HEK293T (cell line): ENCODE measurements at places on chromosomes 12 and 14.

DNA sequence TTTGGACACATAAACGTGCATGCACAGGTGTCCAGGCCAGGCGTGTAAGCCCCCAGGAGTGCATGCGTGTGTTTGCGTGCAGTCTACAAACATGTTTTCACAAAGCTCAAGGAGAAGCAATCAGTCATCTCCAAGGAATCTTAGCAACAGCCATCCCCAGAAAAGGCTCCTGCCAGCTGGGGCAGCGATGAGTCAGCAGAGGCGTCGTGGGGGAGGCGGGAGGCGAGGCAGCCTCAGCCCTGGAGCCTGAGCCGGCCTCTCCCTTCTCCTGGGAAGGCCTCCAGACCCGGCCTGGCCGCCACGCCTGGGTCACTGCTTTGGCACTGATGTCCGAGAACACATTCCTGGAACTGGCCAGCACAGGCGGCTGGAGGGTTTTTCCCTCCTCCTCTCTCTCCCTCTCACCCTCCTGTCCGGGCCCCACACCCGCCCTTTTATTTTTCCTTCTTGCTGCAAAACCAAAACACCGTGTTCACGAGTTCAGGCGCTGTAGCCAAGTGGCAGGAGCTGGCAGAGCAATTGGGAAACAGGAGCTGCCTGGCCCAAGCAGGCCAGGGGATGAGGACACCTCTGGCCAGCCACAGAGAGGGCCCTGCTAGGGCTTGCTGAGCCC is 92.7 kb downstream of the LRRC74A start:
- DNase-seq, result peak; percentile 69

DNA sequence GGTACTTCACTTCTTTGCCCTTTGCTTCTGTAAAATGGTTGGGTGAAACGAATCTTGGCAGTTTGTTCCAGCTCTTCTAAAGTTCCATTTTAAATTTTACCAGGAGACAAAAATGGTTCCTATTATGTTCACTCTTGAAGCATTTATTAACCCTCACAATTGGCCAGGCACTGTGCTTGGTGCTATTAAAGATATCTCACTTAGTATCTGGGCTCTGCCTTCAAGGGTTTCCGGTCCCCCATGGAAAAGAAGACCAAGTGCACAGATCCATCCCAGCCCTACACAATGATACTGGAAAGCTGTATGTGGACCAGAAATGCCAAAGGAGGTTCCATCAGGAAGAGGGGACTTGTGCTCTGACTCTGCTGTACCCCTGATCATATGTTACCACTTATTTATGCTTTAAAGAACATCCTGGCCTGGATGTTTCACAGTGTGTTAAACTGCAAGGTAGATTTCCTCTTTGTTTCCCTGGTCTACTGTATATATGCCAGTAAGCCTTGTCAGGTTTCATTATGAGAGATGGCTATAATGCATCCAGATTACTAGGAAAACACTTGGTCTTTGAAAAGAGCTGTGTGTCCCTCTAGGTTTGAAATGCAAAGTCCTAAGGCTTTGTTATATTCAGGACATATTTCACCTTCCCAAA is 154.8 kb downstream of the PRKCH start:
- DNase-seq, result no peak

GRCh38 chr12:126668961-126669360 is 1598.0 kb upstream of the TMEM132C start:
- no peak for DNase-seq

- no peak for DNase-seq
These were observed 47.9 kb upstream of the TUNAR start for GRCh38 chr14:95828649-95829265.

- DNase-seq, result peak; percentile 41
These were observed 53.4 kb upstream of the ANO4 start for GRCh38 chr12:100741084-100741711.

DNA sequence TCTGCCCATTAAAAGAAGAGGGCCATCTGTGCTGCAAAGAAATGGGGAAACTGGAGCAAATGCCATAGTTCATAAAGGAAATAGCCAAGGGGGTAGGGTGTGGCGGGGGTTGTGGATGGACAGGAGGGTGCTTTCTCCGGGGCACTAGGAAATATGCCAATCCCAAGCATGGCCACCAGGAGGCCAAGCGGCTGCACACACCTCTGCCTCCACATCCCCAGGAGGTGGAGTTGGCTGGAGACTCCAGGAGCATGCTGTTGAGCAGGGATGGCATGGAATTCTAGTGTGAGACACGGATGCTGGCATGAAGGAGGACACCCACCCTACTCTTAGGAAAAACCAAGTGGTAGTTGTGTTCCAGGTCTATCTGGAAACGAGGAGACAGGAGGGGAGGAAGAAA is 25.2 kb downstream of the NID2 start:
- DNase-seq, result peak; percentile 78

- DNase-seq, result peak; percentile 47
These were observed 149.0 kb upstream of the PRMT8 start for GRCh38 chr12:3342051-3342450.

DNA sequence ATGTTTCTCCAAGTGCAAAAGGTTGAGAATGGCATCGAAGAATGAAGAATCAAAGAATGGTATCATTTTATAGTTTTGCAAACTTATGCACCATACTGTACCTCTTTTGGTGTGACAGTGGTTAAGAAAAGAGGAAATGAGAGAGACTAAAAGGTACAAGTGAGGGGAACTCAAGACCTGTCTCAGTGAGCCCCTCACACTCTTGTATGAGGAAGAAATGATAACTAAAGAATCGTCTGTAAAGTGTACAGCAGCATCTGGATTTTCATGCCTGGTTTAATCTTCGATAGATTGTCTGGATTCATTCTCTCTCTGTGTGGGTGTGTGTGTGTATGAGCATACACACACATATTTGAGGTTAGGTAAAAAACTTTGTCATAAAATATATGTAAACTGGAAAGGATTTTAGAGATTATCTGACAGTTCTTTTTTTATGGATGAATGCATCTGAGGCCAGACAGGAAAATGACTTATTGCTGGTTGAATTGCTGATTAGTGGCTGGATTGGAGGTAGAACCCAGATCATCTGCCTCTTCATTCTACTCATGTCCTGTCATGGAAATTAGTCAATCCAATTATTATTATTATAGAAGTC is 16.0 kb upstream of the SLC38A2 start:
- no peak for DNase-seq

GRCh38 chr14:47949006-47949405 is 273.6 kb upstream of the MDGA2 start:
- peak; percentile 36 for DNase-seq

DNA sequence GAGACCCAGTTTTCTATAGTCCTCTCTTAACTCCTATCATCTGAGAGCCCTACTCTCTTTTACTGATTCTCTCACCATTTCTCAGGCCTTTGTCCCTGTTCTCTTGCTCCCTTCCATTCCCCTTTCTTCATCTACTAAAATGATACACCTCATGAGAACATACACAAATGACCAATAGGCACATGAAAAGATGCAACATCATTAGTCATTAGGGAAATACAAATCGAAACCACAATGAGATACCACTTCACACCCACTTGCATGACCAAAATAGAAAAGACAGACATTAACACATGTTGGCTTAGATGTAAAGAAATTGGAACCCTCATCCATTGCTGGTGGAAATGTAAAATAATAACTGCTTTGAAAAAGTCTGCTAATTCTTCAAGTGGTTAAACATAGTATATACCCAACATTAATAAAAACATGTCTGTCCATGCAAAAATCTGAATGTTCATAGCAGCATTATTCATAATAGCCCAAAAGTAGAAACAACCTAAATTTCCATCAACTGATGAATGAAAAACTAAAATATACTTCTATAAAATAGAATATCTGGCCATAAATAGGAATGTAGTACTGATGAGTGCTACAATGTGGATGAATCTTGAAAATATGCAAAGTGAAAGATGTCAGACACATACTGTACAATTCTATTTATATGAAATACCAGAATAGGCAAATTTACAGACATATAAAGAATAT is 66.0 kb downstream of the DENND5B start:
- no peak for DNase-seq

DNA sequence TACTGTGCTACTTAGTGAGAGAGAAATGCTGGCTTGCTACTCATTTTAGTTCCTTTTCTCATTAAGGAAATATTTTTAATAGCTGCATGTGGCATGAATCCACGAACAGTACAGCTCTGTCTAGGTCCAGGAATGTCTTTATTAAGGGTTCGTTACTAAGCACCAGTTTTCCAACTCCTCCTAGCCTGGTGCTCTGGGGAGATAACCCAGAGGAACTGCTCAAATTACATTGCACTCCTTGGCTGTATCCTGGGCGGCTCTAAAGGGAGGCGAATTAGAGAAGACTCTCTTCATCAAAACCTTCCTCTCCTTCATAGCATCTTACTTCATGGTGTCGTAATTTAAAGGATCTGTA is 101.3 kb downstream of the PPM1A start:
- peak; percentile 18 for DNase-seq

DNA sequence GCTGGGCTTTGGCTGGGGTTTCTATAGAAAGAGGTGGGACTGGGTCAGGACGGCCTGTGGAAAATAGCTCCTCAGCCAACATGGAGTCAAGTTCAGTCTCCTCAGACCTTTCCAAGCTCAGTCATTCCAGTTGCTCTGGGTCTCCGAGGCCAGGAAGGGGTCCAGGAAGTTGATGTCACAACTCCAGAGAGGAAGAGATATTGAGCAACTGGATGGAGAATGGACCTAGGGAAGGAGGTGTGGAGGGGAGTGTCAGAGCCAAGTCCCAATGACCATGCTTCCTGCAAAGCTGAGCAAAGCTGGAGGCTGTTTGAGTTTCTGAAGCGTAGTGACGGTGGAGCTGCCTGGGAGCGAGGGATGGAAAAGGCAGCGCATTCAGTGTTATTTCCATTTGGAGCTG is 86.1 kb downstream of the SLC24A4 start:
- DNase-seq, result no peak

DNA sequence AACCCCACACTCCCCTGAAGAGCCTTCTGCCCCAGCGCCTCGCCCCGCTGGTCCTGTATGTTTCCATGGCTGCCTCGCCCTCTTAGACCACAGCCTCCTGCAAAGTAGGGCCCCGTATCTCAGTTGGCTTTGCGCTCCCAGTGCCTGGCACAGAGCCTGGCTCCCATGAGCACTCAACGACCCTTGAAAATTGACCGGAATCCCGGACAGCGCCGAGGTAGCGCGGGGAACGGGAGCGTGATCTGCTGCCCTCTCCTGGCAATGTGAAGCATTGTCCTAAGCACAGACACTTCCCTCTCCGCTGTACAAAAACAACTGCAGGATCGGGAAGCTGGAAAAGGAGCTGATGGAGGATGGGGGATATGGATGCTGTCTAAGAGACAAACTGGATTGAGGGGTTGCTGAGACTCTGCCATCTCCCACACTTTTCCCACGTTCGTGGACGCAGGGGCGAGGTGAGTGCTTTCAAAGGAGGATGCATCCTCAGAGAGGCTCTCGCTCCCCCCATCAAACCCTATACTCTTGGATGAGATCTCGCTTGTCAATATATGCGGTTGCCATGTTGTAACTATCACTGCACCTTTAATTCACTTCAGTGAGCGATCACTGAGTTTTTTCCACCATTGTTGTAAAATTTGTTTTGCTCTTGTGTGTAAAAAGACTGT is 10.7 kb upstream of the FKBP4 start:
- DNase-seq, result peak; percentile 81

DNA sequence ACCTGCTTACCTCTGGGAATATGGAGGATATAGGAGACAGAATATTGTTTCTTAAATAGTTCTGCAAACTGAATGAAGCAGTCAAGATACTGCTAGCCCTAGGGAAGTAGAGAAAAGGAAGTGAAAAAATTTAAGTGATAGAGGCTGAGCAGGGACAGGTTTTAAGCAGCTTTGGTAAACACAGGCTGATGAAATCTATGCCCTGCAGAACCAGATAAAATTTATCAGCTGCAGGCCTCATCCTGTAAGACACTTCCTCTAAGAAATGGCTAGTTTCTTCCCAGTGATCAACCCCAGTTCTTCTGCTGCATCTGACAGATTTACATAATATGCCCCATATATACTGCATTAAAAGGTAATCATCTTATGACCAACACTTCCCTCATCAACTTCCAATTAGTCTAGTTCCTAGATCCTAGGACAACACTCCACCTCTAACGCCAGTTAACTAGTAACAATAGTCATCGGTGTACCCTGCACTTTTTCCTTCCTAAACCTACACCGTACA is 1.3 kb upstream of the ESYT1 start:
- DNase-seq, result no peak

DNA sequence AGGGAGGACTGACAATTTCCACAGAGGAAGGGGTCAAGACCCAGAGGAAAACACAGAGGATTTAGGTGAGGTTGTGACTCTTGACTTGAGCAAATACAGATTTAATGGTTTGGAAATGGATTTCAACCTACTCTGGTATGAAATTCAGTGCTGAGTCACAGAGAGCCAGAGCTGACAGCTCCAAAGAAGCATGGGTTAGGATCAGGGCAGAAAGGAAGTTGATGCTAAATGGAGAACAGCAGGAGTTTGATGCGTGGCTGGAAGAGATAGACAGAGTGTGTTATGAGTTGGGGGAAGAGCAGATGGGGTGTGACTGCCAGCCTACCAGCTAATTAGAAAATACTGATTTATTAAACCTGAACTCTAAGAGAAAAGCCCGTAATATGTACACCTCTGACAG is 272.6 kb downstream of the FOXG1 start:
- DNase-seq, result no peak

DNA sequence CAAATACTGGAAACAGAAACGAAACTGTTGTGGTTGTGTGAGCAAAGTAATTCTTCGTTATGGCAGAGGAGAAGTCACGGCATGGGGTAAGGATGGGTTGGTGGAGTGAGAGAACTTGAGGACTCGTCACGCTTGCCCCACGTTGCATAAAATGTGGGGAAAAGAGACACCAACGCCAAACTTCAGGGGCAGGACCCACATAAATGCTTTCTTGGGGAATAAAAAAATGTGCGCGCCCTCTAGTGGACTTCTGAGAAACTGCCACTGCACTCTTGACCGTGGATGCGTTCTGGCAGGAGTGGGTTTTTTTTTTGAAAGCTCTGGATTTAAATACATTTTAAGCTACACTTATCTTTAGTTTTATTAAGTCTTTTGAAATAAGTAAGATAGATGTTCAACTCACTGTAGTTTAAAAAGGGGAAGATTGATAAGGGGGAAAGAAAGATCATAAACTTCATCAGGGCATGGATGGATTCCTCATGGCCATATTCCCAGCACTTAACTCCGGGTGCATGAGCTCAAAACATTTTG is 4.1 kb upstream of the IGF1 start:
- DNase-seq, result peak; percentile 57

DNA sequence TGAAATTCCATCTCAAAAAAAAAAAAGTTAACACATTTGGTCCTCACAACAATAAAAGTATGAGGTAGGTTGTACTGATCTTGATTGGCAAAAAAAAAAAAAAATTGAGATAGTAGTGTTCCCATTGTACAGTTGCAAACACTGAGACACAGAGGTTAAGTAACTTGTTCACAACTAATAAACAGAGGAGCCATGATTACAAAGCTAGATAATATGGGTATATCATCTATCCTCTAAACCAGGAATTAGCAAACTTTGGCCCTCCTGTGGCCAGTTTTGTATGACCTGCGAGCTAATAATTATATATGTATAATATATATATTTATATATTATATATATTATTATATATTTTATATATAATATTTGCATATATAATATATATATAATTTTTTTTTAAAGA is 2.3 kb upstream of the PSME1 start:
- no peak for DNase-seq
